NCI-H1930 (cell line): ENCODE measurements at places on chromosomes 1 and 21.

DNA sequence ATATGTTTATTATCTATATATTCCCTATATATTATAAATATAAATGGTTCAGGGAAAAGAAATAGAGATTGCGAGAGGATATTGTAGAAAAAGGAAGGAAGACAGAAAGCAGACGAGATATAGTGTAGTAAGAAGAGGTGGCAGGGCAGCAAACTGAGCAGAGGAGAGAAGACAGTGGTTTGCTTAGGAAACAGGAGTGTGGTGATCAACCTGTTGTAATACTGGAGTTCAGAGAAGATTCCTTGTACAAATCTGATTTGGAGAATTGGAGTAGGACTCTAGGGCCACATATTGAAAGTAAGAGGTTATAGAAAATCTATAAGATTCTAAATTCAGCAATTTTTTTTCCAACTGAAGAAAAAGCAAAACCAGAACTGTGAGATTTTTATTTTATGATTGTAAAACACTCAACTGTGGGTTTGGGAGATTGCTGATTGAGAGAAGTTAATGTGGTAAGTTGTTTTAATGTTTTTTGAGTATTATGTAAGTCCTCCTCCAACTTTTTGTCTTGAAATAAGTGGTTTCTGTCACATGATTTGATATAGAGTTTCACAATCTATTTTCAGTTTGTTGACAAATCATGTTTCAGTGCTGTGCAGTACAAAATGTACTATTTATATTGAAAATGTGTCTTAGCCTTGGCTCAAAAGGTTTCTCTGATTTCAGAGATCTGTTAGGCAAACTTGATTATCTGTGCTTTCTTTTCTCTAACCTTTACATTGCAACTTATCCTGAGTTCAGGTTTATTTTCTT, 9.6 kb upstream of the AMY2B start:
- DNase-seq, result no peak

- peak; percentile 14 for DNase-seq
Measured at GRCh38 chr1:165144757-165145397, 211.6 kb downstream of the LMX1A start.

- DNase-seq, result no peak
Measured at GRCh38 chr1:113998361-113998760, 19.1 kb downstream of the OLFML3 start.

DNA sequence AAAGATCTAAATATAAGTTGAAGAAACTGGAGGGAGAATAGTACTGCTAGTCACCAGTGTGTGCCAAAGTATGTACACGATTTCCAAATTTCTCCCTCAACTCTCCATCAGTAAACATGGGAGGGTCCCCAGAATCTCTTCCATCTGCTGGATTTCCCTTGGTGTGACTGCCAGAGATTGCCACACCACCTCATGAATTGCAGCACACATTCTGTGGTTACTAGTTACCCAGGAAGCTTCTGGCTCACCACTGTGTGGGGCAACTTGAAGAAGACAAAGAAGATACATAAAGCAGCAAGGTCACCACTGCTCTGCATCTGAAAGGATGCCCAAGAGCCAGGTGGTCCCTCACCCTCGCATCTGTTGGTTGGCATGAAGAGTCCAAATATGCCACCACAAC, 191.7 kb upstream of the ESRRG start:
- no peak for DNase-seq

GRCh38 chr21:43020177-43020576, 45.8 kb downstream of the PKNOX1 start:
- DNase-seq, result no peak

- DNase-seq, result no peak
Measured at GRCh38 chr1:39688706-39689105, 2.5 kb downstream of the HPCAL4 start.
